ENCODE measurements at places on chromosomes 5 and 9.

DNA sequence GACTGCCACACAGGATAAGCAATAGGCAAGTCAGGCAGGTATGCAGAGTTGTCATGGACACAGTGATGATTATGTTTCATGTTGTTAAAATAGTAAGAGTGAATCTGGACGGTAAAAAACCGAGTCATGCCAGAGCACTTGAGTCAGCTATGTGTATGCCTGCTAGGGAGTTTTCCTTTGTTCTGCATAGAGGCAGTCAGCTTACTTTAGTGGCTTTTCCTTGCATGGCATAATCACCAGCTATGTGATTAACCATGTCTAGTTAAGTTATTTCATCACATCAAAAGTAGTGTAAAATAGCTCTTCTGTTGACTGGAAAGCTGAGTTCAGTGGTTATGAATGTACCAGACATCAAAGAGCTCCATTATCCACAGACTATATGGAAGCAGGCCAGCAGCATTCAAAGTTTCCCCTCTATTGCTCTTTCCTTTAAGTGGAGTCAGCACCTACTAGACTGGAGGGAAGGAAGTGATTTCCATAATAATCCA, 989.8 kb downstream of the TLE1 start:
- no peak for DNase-seq

DNA sequence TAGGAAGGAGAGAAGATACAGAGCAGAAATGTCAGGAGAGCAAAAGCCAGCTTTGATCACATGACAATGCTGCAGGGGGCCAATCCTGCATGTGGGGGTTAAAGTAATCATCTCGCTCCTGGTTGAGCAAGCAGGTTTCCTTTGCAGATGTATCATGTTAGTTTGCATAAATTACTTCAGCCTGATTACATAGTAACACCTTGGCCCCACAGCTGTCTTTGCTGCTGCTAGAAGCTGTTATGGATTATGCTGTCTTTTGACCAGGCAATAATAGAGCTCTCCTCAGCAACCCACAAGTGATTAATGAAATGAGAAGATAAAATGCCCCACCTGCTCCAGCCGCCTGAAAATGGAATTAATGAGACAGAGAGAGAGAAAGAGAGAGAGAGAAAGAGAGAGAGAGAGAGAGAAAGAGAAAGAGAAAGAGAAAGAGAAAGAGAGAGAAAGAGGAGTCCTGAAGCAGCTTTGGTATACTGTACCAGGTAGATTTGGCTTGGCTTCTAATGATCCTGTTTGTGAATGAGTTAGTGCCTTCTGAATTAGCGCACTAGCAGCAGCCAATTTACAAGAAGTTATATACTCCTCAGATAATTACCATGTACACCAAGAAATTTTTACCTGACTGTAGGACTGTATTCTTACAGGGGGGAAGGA, 174.3 kb upstream of the RORB start:
- DNase-seq = no peak

DNA sequence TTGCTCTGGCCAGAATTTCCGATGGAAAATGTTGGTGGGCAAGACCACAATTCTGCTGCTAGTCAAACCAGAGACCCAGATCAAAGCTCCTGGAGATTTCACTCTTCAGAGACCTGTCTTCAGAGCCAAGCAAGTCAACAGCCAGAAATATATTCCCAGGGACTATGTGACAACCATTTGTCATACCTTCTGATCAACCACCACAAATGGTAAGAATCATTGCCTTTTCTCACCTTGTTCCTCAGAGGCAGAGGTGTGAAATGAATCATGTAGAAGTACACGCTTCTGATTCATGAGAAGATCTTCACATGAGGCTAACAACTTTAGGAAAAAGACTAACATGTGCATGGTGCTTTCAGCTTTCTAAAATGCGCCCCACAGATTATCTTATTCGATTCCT, 53.5 kb downstream of the SUSD1 start:
- no peak for DNase-seq

GRCh38 chr9:115847216-115847615, 306.4 kb upstream of the PAPPA start:
- DNase-seq = no peak

All from Right ventricle myocardium superior (tissue), 1 donor.